Glomerular endothelial cell (primary cell): ENCODE measurements at places on chromosomes 7 and 10. TPM values are rescaled to one million over a fixed set of nuclear protein-coding genes. Genes with fewer than 3 reads are reported as not detected.

- no peak for DNase-seq
Observed at GRCh38 chr7:20310963-20311742, 19.5 kb upstream of the ITGB8 start.

The SH2D4B gene
- total RNA-seq = 0.23 TPM in 1 of 2 replicates, not detected in the other

The CALN1 gene
- total RNA-seq = not detected in 2 replicates

The NRCAM gene
- total RNA-seq = 14.8 and 20.1 TPM in 2 replicates

- no peak for DNase-seq
Observed at GRCh38 chr10:125936331-125936730, 40.0 kb downstream of the FANK1 start.

DNA sequence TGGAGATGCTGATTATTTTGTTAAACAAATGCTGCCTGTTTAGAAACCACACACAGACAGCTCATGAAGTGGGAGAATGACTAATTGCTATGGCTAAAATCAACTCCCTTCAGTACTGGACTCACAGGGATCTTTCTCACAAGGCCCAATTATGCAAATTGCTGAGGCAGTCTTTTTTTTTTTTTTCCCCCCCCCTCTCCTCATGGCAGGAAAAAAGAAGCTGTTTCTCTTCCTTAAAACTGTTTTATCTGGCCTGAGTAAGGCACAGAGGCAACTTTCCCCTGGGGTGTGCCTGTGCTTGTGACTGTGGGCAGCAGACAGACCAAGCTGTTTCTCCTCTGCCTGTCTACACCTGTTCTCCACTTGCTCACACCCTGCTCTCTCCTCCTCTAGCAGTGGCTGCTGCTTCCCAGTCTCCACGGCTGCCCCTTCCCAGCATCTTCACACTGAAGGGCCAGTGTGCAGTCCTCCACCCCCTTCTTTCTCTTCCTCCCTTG, 65.4 kb upstream of the STEAP1B start:
- DNase-seq = no peak

The CFAP43 gene
- 0.10 and 0.18 TPM in 2 replicates for total RNA-seq

DNA sequence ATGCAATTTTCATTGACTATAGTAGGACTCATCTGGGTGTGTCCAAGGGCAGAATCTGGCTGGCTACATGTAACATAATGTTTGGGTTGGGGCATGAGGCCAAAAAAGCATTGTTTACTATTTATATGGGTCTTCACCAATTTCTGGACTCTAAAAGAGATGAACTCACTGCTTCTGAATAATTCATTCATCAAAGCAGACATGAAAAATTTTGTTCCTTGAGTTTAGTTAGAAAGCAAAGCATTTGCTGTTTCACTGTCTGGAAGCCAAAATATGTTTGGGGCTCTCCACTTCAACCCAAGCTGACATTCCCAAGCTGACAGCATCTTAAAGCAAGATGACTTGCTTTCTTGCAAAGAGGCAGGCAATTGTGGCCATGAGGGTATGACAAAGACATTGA, 670.6 kb downstream of the SUGCT start:
- DNase-seq = no peak

GRCh38 chr10:61662794-61663259, at the start of gene CABCOCO1:
CABCOCO1 (plus strand) TSS chr10:61662929; CDS start chr10:61662973, 44 bp downstream.
- no peak for DNase-seq

- DNase-seq = no peak
Observed at GRCh38 chr7:56079450-56080185, 13.1 kb downstream of the PHKG1 start.

The MYOF gene
- 260 and 369 TPM in 2 replicates for total RNA-seq

The CELF2 gene
- 31.3 and 37.6 TPM in 2 replicates for total RNA-seq

- no peak for DNase-seq
Observed at GRCh38 chr7:103240806-103241205, 56.4 kb upstream of the PMPCB start.

DNA sequence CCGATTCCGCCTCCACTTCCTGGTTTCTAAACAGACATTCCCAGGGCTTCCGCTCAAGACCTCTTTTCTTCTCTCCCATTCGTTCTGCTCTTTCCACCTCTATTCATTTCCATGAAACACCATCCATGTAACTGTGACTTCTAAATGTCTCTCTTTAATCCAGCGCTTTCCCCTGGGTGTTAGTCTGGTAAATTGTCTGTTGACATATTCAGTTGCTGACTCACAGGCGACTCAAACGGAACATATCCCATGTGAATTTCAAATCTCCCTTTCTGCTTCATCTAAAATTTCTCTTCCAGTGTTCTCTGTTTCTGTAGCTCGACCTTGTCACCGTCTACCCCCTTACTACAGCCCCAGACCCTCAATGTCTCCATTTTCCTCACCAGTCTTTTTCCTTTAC, 119.1 kb downstream of the PFKFB3 start:
- DNase-seq = no peak

DNA sequence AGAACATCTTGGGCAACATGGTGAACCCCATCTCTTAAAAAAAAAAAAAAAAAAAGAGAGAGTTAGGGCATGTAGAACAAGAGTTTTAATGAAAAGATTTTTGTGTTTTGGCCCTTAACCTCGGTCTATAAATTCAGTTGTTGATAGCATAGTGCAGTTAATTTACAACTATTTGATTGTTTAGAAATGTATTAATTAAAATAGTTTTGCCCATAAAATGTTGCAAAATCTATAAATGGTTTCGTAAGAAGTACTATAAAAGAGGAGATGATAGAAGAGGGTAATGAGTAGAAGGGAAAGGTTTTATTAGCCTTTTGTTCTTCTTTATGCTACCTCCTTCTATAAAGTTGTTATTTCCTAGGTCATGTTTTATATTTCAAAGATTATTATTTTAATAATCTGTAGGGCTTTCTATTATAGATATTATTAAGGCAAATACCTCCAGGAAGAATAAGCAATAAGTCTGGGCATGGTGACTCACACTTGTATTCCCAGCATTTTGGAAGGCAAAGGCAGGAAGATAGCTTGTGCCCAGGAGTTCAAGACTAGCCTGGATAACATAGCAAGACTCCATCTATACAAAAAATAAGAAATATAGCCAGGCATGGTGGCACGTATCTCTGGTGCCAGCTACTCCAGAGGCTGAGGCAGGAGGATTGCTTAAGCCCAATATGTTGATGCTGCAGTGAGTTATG, 73.3 kb downstream of the MCU start:
- no peak for DNase-seq

GRCh38 chr10:18205098-18205834, 65.0 kb downstream of the CACNB2 start:
- DNase-seq = no peak

The UCN3 gene
- not detected in 2 replicates for total RNA-seq

The FBXO24 gene
- not detected in 2 replicates for total RNA-seq

DNA sequence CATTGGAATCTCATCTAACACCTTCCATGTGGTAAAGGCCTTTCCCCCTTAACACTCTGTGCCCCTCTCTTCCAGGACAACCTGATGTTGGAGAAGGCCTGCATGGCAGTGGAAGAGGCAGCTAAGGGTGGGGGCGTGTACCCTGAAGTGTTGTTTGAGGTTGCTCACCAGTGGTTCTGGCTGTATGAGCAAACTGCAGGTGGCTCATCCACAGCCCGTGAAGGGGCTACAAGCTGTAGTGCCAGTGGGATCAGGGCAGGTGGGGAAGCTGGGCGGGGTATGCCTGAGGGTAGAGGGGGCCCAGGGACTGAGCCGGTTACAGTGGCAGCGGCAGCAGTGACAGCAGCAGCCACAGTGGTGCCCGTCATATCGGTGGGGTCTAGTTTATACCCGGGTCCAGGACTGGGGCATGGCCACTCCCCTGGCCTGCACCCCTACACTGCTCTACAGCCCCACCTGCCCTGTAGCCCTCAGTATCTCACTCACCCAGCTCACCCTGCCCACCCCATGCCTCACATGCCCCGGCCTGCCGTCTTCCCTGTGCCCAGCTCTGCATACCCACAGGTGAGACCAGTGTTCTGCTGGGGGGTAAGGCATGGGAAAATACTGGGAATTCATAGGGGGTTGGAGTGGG, 12.4 kb downstream of the NDST2 start:
- DNase-seq = no peak

The CXCL12 gene
- 4.0 and 9.5 TPM in 2 replicates for total RNA-seq

The DRGX gene
- total RNA-seq = not detected in 2 replicates

The LBX1 gene
- not detected in 2 replicates for total RNA-seq

GRCh38 chr7:103079836-103080235, 4.9 kb downstream of the ARMC10 start:
- no peak for DNase-seq

The CFAP69 gene
- total RNA-seq = 0.10 and 0.88 TPM in 2 replicates

The ANKRD1 gene
- total RNA-seq = 168 and 436 TPM in 2 replicates

GRCh38 chr10:97102441-97102840, 83.3 kb downstream of the SLIT1 start:
- no peak for DNase-seq

The P4HA1 gene
- 82.2 and 83.8 TPM in 2 replicates for total RNA-seq

- DNase-seq = no peak
Observed at GRCh38 chr10:89645742-89646172, 715 bp upstream of the PANK1 start.

- no peak for DNase-seq
Observed at GRCh38 chr10:8852546-8852945, 798.1 kb downstream of the GATA3 start.

DNA sequence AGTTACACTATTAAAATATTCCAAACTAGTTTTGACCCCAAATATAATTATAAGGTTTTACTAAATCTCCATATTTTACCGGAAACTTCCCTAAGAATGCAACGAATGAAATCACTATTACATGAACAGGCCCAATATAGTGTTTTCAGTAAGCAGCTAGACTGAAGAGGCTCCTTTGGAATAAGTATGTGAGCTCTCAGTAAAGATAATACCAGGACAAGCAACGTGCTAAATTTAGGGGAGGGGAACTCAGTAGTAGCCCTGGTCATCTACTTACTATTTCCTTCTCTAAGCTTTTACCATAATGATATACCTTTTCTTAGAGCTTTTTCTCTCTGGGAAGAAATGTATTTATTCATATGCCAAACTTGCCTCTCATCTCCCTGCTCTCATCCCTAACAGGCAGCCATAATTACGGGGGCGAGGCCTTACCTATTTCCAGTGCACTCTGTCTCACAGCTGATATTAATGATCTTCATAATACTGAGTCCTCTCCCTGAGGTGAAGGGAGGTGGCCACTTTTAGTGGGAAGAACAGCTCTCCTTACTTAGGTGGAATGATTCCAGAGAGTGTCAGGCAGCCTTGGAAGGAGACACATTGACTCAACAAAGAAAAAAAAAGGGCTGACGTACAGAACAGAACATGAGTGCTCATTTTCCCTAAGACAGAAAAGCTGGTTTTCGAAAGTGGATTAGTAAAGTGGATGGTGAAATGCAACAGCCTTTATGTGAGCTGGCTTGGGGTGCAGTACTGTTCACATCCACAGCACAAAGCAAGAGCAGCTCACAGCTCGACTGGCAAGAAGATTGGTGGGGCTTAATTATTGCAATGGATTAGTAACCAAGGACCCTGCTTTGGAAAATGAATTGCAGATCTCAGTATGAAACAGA, 165.4 kb downstream of the GLI3 start:
- DNase-seq = no peak

The UNC5B gene
- total RNA-seq = 19.5 and 69.5 TPM in 2 replicates

DNA sequence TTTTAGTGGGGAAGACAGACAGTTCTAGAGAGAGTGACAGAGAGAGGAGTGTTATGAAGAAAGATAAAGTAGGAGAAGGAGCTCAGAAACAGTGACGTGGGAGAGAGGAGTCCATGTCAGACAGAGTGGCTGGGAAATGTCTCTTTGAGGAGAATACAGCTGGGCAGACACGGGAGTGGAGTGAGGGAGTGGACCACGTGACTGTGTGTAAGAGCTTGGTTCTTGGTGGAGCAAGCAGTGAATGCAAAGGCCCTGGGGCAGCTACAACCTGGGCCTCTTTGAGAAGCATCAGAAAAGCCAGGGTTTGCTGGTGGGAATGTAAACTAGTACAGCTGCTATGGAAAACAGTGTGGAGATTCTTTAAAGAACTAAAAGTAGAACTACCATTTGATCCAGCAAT, 11.9 kb upstream of the PLEKHS1 start:
- no peak for DNase-seq

DNA sequence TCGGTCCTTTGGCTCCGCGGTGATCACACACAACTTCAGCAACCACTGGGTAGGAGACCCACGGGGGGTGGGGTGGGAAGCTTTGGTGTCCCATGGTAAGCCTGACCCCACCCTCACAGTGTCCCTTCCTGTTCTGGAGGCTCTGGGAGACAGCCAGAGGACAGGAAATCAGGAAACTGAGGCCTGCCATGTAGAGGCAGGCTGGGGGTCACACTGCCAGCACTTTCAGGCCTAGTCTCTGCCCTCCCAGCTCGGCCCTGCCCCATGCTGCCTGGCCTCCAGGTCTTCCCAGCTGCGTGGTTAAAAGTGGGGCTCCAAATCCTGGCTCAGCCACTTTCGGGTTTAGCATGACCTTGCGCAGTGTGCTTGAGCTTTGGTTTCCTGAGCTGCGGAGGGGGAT, 10.9 kb downstream of the AQP1 start:
- DNase-seq = no peak

GRCh38 chr10:15313047-15313446, 58.0 kb downstream of the FAM171A1 start:
- DNase-seq = no peak

DNA sequence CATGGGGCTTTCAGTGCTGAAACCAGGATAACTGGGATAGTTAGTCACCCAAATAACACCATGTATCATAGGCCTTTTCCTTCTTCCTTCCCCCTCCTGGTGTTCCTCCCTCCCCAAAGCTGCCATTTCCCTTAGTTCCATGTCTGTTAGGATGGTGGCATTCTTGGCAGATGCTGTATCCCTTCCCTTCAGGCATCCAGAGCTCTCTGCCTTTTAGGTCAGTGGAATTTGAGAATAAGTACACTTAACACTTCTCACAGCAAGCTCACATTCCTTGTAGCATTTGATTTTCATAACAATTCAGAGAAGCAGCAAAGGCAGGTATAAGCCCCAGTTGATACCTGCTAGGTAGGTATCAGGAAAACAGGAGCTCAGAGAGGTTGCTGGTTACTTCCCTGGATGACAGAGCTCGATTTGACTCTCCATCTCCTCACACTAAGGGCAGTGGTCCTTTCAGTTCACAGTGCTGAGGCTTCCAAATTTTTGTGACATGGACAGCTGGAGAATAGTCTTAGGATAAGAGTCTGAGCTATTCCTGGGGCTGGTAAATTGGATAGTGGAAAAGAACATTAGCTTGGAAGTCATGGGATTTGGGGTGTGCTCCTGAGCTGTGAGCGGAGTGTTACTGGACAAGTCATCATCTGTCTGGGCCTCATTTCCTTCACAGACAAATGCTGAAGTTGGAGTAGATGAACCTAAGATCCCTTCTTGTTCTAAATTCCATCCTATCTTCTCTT, 108.7 kb upstream of the RHOBTB1 start:
- no peak for DNase-seq

The AUTS2 gene
- 12.8 and 24.8 TPM in 2 replicates for total RNA-seq
